ENCODE measurements at places on chromosomes 2 and 18.

- DNase-seq, result no peak
These were observed 30.7 kb downstream of the INPP5D start for GRCh38 chr2:233090879-233091278.

DNA sequence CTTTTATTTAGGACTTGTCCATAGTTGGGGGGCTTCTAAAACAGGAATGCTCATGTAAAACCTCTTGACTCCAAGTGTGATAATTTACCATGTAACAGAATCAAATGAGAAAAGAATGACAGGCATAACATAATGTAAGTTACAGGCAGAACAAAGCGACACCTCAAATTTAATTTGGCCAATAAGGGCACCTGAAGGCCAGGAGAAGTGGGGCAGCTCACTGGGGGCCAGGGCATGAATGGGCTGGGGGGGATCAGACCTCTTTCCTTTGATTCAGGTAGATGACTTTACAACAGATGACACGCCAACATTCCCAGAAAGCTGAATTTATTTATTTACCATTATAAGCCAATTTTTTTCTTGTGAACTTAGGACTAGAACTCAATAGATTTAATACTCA is 14.5 kb downstream of the MOCOS start:
- no peak for DNase-seq

GRCh38 chr2:208015475-208015874 is 9.9 kb downstream of the PLEKHM3 start:
- no peak for DNase-seq

GRCh38 chr2:207515671-207516070 is 14.1 kb upstream of the CREB1 start:
- no peak for DNase-seq

- no peak for DNase-seq
These were observed 80.0 kb downstream of the COA5 start for GRCh38 chr2:98528349-98528748.

DNA sequence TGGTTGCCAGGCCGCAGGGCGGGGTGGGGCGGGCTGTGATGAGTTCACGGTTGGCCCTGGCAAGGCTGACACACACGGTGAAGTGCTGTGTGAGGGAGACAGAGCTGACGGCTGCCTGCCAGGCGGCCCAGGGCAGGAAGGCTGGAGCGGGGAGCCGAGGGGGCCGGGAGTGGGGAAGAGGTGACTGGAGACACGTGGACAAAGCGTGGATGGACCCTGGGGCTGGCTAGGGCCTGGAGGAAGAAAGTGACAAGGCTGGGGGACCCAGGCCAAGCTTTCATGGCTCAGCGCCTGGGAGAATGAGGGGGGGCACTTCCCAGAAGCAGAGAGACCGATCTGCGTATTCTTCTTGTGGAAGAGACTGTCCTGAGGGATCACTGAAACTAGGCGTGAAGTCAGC is 123.2 kb downstream of the DYSF start:
- DNase-seq, result no peak

DNA sequence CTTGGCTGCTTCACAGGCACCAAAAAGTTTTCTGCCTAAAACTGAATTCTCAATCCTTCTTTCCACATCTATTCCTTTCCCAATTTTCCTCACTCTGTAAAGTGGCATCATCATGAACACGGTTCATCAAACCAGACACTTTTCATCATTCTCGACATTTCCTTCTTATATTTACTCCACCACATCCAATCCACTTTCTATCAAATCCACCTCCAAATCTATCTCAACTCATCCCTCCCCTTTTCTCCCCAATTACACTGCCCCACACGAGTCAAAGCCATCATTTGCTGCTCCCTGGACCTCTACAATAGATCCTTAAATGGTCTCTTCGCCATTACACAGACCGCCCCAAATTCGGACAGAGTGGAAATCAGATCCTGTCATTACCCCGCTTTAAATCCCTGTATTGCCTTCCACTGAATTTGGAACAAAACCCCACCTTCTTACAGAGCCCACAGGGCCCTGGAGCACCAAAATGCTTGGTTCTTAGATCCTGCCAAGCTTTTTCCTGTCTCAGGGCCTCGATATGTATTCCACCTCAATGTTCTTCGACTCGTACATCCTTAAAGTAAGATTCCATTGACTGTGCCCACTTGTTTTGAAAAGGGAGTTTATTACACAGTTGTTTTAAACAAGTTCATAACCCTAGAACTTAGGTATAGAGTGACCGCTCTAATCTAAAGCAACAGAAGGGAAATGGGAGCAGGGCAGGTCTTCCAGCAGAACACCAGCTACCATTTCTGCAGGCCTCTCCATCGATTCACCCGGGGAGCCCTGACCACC is 856 bp downstream of the ACAA2 start:
- no peak for DNase-seq

All from stimulated activated CD4-positive, alpha-beta T cell treated with anti-CD3 and anti-CD28 coated beads, Interleukin-15, amount 100 ng/mL, for 1 hour (primary cell).